ENCODE measurements at places on chromosomes 12 and 14.
A peak's percentile ranks its signal among the peaks of the same experiment; 100 is the strongest.

GRCh38 chr12:126998747-126999285 is 1268.2 kb upstream of the TMEM132C start:
- no peak for DNase-seq

- DNase-seq: no peak
Observed at GRCh38 chr12:115132145-115132544, 448.2 kb upstream of the TBX3 start.

- DNase-seq: no peak
Observed at GRCh38 chr14:75341620-75342019, 63.0 kb downstream of the FOS start.

DNA sequence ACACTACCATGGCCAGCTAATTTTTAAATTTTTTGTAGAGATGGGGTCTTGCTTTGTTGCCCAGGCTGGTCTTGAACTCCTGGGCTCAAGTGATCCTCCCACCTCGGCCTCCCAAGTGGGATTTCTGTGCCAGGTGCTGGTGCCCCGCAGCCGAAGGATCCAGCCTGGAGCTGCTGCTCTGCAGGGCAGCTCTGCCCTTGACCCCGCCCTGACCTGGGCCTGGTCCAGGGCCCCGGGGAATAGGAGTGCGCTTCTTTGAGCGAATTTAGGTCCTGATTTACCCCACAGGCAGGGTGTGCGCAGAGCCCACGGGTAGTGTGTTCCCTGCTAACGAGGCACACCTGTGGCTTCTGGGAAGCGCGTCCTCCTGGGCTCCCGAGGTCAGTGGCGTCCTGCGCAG is 15.2 kb downstream of the ACADS start:
- no peak for DNase-seq

- no peak for DNase-seq
Observed at GRCh38 chr12:81095501-81096232, 17.8 kb downstream of the ACSS3 start.

GRCh38 chr14:73422515-73422914 is 35.8 kb downstream of the NUMB start:
- DNase-seq: no peak

DNA sequence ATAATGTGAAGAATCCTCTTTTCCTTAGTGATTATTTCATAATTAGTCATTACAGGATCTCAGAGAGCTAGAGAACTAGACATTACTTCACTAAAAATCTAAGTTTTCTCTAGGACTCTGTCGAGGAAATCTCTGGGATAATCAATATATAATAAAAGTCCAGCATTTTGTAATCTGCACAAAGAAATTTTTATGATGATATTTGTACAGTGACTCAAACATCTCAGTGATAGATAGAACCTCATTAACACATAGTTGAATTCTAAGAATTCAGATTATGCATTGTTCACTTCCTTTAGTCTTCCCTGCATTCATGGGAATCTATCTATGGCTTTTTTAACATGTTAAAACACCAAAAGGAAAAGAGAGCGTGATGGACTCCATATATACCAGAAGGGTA is 11.0 kb downstream of the ITPR2 start:
- DNase-seq: no peak

GRCh38 chr12:22286569-22286968 is 47.9 kb downstream of the ST8SIA1 start:
- no peak for DNase-seq

DNA sequence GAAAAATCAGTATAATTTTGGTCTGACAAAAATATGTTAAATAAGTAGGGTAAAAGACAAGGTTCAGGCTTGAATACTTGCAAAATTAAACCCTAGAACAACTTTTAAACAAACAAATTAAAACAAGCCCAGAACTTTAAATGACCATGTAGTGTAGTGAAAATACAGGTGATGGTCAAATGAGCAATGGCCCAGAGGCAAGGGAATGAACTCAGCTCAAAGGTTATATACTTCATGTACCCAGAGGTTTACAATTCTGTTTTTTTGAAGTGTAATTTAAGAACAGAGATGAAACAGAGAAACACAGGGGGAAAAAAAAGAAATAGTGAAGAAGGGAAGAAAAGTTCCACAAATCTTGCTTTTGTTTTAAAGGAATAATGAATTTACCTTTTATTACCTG is 949.2 kb downstream of the TRHDE start:
- DNase-seq: no peak

GRCh38 chr12:109967383-109968031 is 28.7 kb downstream of the GIT2 start:
- no peak for DNase-seq

- DNase-seq: peak; percentile 58
Observed at GRCh38 chr12:47837190-47838171, 17.8 kb upstream of the HDAC7 start.

GRCh38 chr14:101781240-101782061 is 19.9 kb downstream of the PPP2R5C start:
- no peak for DNase-seq

DNA sequence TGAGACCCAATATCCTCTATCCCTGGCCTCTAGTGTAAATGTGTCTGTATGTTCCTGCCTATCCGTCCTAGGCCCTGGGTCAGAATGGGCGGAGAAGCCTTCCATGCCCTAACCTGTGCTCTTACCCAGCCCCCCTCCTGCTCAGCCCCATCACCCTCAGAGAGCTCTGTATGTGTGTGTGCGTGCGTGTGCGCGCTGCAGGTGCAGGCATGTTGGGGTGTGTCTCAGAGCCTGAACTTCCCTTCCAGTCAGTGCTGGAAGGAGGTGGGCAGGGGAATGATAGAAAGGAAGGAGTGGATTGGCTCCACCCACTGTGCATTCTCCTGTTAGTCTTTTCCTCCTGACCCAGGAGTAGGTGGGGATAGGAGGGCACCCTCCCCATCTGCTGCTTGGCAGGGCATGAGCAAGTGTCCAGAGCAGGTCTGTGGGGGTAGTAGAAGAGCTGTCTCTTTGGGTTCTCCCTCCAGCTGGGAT is 7.2 kb downstream of the NAB2 start:
- DNase-seq: no peak

GRCh38 chr14:24123424-24124417 is 6.7 kb upstream of the FITM1 start:
- DNase-seq: no peak

GRCh38 chr12:2258025-2258424 is 205.2 kb downstream of the CACNA1C start:
- DNase-seq: no peak

- no peak for DNase-seq
Observed at GRCh38 chr14:44963044-44963528, 1.1 kb downstream of the TOGARAM1 start.

GRCh38 chr14:55448141-55448614 is 7.8 kb upstream of the TBPL2 start:
- DNase-seq: no peak

DNA sequence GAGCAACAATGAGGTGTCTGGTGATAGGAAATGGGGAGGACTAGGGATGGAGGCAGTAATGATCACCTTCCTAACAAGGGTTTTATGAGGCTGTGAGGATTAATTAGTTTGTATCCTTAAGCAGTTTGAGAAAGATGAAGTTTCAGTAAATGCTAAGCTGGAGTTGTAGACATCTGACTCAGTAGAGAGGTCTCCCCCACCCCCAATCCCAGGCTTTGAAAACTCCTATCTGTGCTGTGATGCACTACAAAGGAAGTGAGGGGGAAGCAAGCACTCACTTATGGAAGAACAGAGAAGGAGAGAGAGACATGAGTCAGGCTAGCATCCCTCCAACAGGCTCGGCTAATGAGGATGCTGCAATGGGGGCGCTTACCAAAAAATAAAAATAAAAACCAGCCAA is 5.5 kb upstream of the BCL11B start:
- no peak for DNase-seq

- no peak for DNase-seq
Observed at GRCh38 chr14:89907655-89908054, 46.9 kb downstream of the EFCAB11 start.
